ENCODE measurements at places on chromosomes 16 and 17. TPM values are rescaled to one million over a fixed set of nuclear protein-coding genes. Genes with fewer than 3 reads are reported as not detected.

The TEX19 gene
- 0.34 TPM for total RNA-seq

GRCh38 chr16:67283039-67283825, 3.9 kb downstream of the PLEKHG4 start:
- DNase-seq = no peak
- no peaks in the 10 kb centered on the region for H3K36me3 ChIP-seq
- no peaks in the 10 kb centered on the region for H3K27me3 ChIP-seq
- no peak overlapping the region for H3K27ac ChIP-seq
- peaks cover 18% of the 10 kb centered on the region for H3K4me1 ChIP-seq
- no peak overlapping the region for H3K4me3 ChIP-seq

- no peak overlapping the region for H3K4me3 ChIP-seq
- peaks cover 44% of the 10 kb centered on the region for H3K4me1 ChIP-seq
- H3K27ac ChIP-seq = no peak overlapping the region
Observed at GRCh38 chr17:42321555-42321954, 33.3 kb downstream of the STAT5A start.

DNA sequence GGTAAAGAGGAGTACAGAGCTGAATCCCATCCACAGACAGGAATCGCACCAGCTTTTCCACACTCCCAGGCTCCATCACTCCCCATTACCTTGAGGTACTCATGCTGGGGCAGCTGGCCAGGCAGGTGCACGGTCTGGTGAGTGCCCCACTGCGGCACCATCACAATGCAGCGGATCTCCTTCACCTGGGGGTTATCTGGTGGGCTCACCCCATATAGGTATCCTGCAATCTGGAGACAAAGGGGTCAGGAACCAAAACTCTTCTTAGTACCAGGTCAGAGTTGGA, 1.8 kb upstream of the RILP start:
- H3K27ac ChIP-seq = no peak overlapping the region
- peaks cover 74% of the 10 kb centered on the region for H3K36me3 ChIP-seq
- H3K4me1 ChIP-seq = peaks cover 24% of the 10 kb centered on the region
- H3K27me3 ChIP-seq = no peaks in the 10 kb centered on the region
- no peak overlapping the region for H3K4me3 ChIP-seq
- no peak for DNase-seq

- H3K27me3 ChIP-seq = no peaks in the 10 kb centered on the region
- no peak overlapping the region for H3K4me3 ChIP-seq
- H3K4me1 ChIP-seq = peaks cover 55% of the 10 kb centered on the region
- H3K36me3 ChIP-seq = no peaks in the 10 kb centered on the region
Observed at GRCh38 chr16:19108409-19109287, 5.1 kb upstream of the ITPRIPL2 start.

DNA sequence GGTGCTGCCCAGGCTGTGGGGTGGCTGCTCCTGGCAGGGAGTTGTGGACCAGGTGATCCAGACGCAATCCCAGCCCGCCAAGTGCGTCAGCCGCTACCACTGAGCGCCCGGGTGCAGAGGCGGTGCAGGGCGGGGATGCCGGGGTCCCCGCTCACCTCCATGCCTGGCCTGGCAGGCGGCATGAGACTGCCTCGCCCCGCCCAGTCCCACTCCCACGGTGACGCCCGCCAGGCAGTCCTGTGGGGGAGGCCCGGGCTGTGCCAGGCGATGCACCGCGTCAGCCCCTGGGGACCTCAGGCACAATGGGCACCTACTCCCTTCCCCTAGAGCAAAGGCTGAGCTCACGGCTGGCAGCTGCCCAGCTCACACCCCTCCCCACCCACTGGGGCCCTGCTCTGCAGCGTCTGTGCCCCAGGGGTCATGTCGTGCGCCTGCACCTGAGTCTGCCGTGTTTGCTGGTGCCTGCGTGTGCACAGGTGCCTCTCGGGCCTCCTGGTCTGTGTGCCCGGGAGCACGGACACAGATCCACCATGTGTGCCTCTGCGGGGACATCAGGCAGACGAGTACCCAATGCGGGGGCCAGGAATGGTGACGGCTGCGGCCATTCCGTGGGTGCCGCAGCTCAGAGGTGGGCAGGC, 5.3 kb downstream of the RPUSD1 start:
- H3K4me1 ChIP-seq = peaks cover 11% of the 10 kb centered on the region
- peaks cover 15% of the 10 kb centered on the region for H3K27me3 ChIP-seq
- no peak for DNase-seq
- peaks cover 31% of the 10 kb centered on the region for H3K36me3 ChIP-seq
- no peak overlapping the region for H3K27ac ChIP-seq

- peak overlapping the region; percentile 12 for H3K27ac ChIP-seq
- H3K4me3 ChIP-seq = no peak overlapping the region
- peaks cover 10% of the 10 kb centered on the region for H3K4me1 ChIP-seq
- H3K27me3 ChIP-seq = no peaks in the 10 kb centered on the region
- peak; percentile 45 for DNase-seq
Observed at GRCh38 chr17:31216031-31216751, 80.8 kb downstream of the OMG start.

Data from SJSA1 (cell line).